SJSA1 (cell line): ENCODE measurements at places on chromosomes 12 and 14. TPM values are rescaled to one million over a fixed set of nuclear protein-coding genes. Genes with fewer than 3 reads are reported as not detected.

The SSTR1 gene
- not detected in 2 replicates for total RNA-seq

The SMIM41 gene
- not detected in 2 replicates for total RNA-seq

The TTC6 gene
- total RNA-seq = not detected in 2 replicates

The MAP3K9 gene
- 0.22 and 0.68 TPM in 2 replicates for total RNA-seq
